Ecto neural progenitor cell (in vitro differentiated cells): ENCODE measurements at places on chromosomes 16 and 17.

- DNase-seq, result no peak
Measured at GRCh38 chr16:29844575-29845331, 18.3 kb downstream of the CDIPT start.

- no peak for DNase-seq
Measured at GRCh38 chr16:9259914-9260608, 168.6 kb downstream of the HAPSTR1 start.

- DNase-seq, result no peak
Measured at GRCh38 chr17:31967648-31968047, 30.8 kb downstream of the SUZ12 start.

GRCh38 chr17:79548116-79548515, 62.7 kb downstream of the RBFOX3 start:
- DNase-seq, result no peak

GRCh38 chr17:35555691-35556090, 4.9 kb downstream of the SLFN14 start:
- DNase-seq, result no peak

GRCh38 chr17:5785867-5786509, 201.7 kb upstream of the NLRP1 start:
- DNase-seq, result no peak

- no peak for DNase-seq
Measured at GRCh38 chr16:87384162-87384874, 742 bp upstream of the FBXO31 start.

GRCh38 chr17:68368387-68368786, 77.1 kb downstream of the ARSG start:
- DNase-seq, result no peak
